ENCODE measurements at places on chromosomes 7 and 10.

GRCh38 chr10:82564353-82565196 is 689.6 kb downstream of the NRG3 start:
- no peak for DNase-seq

DNA sequence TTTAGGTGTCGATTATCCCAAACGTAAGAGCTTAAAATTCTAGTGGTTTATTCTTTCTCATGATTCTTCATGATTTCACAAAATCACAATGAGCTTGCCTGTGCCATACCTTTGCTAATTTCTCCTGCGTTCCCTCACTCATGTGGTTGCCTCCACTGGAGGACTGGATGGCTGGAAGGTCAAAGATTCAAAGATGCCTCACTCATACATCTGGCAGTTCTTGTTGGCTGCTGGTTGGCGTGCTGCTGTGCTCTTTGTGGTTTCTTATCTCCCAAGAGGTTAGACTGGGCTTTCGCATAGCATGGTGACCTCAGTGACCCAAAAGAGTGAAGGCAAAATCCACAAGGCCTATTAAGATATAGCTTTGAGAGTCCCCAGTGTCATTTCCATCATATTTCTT is 877.6 kb upstream of the AUTS2 start:
- DNase-seq, result no peak

DNA sequence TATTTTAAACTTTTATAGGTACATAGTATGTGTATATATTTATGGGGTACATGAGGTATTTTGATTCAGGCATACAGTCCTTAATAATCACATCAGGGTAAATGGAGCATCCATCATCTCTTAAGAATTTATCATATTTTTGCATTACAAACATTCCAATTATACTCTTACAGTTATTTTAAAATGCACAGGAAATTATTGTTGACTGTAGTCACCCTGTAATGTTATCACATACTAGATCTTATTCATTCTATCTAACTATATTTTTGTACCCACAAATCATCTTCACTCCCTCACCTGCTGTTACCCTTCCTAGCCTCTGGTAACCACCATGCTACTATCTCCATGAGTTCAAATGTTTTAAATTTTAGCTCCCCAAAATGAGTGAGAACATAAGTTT is 56.3 kb upstream of the FAM3C start:
- DNase-seq, result no peak

GRCh38 chr10:100744987-100745881 is at the start of gene PAX2:
PAX2 (plus strand) TSS chr10:100745582; CDS start chr10:100746261, 679 bp downstream.
- DNase-seq, result peak; percentile 89

- DNase-seq, result no peak
Observed at GRCh38 chr10:26837139-26837538, 23.6 kb downstream of the ABI1 start.

GRCh38 chr7:91656541-91657482 is 223.7 kb downstream of the MTERF1 start:
- no peak for DNase-seq

DNA sequence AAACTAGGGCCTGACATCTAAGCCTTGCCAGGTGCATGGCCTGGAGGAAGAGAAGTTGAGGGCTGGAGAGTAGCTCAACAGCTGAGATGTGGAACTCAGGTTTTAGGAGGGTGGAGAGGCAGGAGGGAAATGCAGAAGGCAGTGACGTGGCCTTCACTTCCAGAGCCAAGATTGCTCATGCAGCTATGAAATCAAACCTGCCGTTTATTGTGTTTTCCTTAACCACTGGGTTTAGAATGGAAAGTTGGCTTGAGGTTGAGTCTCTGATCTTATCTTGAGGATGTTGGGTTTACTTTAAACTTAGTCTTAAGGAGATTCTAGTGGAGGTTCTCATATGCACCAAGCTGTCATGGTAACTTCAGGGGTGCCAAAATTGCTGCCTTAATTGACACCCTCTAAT is 178.6 kb downstream of the SORCS3 start:
- no peak for DNase-seq

- no peak for DNase-seq
Observed at GRCh38 chr10:109403551-109403950, 519.8 kb downstream of the XPNPEP1 start.

DNA sequence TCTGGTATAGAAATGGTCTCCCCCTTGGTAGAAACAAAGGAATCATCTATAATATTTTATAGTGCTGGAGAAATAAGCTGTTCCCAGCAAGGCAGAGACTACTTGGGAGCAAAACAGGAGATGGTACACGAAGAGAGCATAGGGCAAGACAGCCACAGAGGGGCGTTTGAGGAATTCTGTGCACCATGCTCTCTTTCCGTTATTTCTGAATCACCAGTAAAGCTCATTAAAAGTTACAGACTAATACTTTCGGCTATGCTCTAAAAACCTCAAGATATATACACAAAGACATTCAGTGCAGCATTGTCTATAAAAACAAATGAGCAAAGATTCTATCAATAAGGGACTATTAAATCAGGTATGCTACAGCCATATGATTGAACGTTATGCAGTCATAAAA is 68.5 kb upstream of the FHIP2A start:
- no peak for DNase-seq

GRCh38 chr7:66958538-66959350 is 36.6 kb downstream of the SBDS start:
- DNase-seq, result no peak

GRCh38 chr7:115116773-115117715 is 195.2 kb downstream of the MDFIC start:
- no peak for DNase-seq

DNA sequence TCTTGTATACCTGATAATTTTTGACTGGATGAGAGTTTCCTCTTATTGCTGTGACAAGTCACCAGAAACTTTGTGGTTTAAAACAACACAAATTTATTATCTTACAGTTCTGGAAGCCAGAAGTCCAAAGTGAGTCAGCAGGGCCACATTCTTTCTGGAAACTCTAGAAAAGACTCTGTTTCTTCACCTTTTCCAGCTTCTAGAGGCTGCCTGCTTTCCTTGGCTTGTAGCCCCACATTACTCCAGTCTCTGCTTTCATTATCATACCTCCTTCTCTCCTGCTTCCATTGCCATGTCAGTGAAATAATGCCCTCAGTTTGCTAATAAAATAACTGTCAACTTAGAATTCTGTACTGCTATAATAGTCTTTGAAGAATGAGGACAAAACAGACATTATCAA is 65.3 kb downstream of the VCL start:
- no peak for DNase-seq

- no peak for DNase-seq
Observed at GRCh38 chr10:103717341-103718246, 137.8 kb downstream of the SH3PXD2A start.

- no peak for DNase-seq
Observed at GRCh38 chr10:103951942-103952341, 15.0 kb upstream of the SLK start.

DNA sequence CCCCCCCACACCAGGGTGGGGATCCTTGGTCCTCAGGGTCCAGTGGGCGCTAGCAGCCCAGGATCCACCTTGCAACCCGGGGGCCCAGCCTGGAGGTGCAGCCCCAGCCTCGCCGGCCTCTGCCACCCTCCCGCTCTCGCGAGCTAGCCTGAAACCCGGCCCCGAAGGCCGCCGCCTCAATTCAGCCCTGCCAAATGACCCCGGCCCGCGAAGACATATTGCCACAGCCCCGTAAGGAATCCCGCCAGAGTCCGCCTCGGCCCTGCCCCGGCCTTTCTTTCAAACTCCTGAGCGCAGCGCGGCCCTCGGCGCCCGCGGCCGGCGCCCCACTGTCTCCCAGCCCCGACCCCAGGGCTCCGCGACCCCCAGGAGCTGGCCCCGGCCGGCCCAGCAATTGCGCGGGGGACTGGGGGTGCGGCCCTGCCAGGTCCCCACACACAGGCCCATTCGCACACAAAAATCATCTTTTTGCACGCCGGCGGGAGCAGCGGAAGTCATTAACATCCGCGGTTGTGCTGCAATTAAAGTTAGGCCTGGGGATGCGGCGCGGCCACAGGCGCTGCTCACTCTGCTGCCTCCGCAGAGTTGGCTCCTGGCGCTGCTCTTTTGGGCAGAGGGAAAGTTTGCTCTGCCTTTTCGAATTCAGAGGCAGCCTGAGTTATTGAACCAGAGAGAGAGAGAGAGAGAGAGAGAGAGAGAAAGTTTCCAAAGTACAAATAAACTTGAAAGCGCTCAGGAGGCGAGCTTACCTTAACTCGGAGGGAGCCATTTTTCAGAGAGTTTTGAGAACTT is 4.0 kb downstream of the HOXA5 start:
- DNase-seq, result peak; percentile 75

DNA sequence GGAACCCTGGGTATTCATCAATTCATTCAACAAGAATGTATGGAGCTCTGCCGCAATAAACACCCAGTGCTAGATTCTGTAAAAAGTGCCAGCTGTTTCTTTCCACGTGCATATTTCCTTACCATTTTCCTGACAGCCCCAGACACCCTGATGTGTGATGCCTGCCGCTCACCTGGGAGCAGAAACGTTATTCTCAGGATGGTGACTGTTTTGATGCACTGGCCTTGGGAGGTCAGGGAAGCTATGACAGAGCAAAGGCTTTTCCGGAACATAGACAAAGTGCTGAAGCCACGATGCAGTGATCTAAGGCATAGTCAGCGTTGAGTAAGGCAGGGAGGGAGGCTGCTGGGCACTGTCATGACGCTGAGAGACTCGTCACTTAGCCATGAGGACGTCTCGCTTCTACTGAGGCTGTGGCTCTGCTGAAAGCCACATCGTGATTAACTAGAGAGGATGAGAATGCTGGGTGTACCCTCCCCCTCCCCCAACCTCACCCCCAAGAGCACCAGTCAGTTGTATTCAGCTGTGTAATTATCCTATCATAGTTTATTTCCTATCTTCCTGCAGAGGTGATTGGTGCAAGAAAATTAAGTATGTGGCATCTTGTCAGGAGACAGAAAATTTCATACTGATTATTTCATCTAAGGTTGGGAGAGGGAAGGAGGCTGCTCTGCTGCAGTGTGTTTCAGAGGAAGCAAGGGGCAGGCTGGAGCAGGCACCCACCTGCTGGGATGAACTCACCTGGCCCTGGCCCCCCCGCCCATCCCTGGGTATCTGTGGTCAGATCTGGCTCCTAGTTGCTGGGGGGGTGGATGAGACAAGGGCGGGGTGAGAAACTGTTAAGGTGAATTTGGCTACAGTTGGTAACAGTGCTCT is 48.8 kb upstream of the SMNDC1 start:
- no peak for DNase-seq

DNA sequence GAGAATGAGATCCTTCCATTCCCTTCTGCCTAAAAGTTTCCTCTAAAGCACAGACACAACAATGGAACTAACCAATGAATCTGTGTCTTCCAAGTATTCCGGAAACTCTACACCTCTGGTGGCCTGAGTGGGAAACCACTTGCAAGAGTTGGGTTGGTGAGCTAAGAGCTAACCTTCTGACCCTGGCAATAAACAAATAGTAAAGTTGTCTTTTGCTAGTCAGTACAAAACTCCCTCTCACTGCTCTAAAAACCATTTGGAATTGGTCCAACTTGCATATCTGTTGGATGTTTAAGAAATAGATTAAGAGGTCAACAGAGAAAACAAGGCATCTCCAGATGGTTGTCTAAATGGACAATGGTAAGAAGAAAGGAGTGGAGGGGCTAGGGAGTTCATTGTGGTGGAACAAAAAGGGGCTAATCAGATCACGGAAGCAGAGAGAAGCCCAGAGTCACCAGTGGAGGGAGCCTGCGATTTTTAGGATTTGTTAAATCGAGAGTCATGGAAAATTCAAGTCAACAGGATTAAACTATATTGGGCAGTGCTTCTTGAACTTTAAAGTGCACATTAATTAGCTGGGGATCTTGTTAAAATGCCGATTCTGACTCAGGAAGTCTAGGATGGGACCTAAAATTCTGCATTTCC is 192.3 kb downstream of the EVX1 start:
- DNase-seq, result no peak

DNA sequence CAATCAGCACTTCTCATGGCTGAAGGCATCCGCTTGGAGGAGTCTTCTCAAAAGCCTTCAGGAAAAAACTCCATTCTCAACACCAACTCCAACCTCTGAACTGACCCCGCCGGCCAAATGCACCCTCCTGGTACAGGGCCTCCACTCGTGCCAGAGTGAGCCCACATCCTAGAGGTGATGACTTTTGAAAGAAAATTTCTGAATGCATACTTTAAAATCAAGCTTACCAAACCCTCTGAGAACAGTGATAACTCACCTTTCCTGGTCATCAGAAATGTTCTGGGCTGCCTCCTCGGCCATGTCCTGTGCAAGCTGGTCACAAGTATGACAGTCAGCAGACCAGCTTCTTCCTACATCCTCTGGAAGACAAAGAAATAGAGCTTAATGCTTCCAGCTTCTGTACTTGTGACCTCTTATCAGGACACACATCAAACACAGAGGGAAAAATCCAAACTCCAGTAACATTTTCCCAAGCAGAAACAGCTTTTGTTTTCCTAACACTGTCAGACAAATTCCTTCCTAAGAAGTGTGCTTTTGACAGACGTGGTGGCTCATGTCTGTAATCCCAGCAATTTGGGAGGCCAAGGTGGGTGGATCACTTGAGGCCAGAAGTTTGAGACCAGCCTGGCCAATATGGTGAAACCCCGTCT is at the start of gene PKD1L1:
TSS of gene PKD1L1 (minus strand) at position 326 of the 650 bp plus-strand sequence. CDS start at position 300, 26 bp downstream.
- no peak for DNase-seq

DNA sequence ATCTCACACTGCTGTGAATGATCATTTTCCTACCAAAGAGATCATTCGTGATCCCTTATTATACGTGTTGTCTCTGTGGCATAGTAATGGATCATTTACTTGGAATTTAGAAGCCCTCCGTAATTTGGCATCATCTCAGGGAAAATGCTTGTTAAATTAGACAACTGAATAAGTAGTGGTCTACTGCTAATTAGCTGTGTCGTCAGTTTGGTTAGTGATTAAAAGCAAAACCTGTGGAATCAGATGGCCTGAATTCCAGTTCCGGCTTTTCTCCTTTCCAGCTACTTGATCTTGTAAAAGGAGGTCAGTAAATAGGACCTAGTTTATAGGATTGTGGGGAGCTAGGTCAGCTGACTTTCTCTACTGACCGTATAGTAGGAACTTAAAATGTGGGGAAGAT is 65.6 kb downstream of the RBM33 start:
- no peak for DNase-seq

GRCh38 chr7:31688372-31688771 is 1.4 kb downstream of the PPP1R17 start:
- DNase-seq, result no peak

DNA sequence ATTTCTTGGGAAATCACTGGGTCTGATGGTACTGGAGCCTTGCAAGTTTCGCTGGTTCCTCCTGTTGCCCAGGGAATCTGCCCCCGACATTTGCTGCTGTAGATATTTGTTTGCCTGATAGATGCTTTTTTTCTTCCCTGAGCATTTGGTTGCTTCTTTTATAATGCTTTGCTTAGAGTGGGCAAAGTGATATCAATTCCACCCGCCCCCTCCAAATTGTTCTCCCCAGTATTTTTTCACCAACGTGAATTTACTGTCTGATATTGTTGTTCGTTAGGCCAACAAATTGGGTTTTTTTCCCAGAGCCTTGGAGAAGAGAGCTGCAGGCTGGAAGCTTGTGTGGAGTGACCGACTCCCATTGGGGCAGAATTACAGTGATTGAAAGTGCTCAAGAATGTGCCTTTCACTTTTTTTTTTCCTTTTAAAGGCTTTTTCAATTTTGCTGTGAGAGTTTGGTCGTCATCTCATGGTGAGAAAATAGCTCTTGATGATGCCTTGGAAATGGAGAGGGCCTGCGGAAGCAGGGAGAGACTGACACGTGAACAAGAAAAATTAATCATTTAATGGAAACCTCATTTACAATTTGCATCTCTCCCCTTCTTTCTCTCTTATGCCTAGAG is 2.5 kb downstream of the GRK5 start:
- no peak for DNase-seq

GRCh38 chr10:63698787-63699150 is 177.6 kb downstream of the REEP3 start:
- DNase-seq, result no peak

- DNase-seq, result no peak
Observed at GRCh38 chr7:4832711-4833110, 29.1 kb downstream of the PAPOLB start.

All from nephron progenitor cell (in vitro differentiated cells).